PC-9 (cell line): ENCODE measurements at places on chromosomes 5 and 9. TPM values are rescaled to one million over a fixed set of nuclear protein-coding genes. Genes with fewer than 3 reads are reported as not detected.

DNA sequence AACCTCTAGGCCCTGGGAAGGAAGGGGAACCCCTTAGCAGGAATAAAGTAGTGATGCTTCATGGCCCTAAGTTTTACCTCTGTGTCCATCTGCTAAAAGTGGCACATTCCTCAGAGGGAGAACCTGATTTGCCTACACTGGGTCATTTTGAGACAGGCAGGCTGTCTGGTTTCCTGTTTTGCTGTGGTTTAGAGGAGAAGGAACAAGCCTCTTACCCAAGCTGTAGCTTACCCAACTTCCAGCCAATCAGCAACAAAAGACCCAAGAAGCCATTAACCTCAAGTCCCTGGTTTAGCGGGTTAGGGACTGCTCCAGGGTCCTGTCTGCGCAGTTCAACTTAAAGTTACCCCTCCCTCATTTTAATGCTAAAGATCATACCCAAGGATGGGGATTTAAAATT, 411.0 kb downstream of the MAT2B start:
- H3K36me3 ChIP-seq: no peaks in the 10 kb centered on the region
- no peaks in the 10 kb centered on the region for H3K27me3 ChIP-seq
- no peaks in the 10 kb centered on the region for H3K4me1 ChIP-seq
- DNase-seq: no peak
- no peak overlapping the region for H3K27ac ChIP-seq

GRCh38 chr9:134178768-134179551, 14.6 kb upstream of the RNU6ATAC start:
- no peak for DNase-seq
- H3K27ac ChIP-seq: no peak overlapping the region
- peaks cover 43% of the 10 kb centered on the region for H3K27me3 ChIP-seq
- H3K36me3 ChIP-seq: no peaks in the 10 kb centered on the region

- no peak overlapping the region for H3K27ac ChIP-seq
- no peaks in the 10 kb centered on the region for H3K27me3 ChIP-seq
- H3K36me3 ChIP-seq: no peaks in the 10 kb centered on the region
- no peak overlapping the region for H3K4me3 ChIP-seq
Observed at GRCh38 chr5:82594097-82594496, 315.9 kb upstream of the RPS23 start.

The SLC1A1 gene
- total RNA-seq: 2.9 and 3.1 TPM in 2 replicates
